ENCODE measurements at places on chromosomes 7 and 10. TPM values are rescaled to one million over a fixed set of nuclear protein-coding genes. Genes with fewer than 3 reads are reported as not detected.
A peak's percentile ranks its signal among the peaks of the same experiment; 100 is the strongest.

DNA sequence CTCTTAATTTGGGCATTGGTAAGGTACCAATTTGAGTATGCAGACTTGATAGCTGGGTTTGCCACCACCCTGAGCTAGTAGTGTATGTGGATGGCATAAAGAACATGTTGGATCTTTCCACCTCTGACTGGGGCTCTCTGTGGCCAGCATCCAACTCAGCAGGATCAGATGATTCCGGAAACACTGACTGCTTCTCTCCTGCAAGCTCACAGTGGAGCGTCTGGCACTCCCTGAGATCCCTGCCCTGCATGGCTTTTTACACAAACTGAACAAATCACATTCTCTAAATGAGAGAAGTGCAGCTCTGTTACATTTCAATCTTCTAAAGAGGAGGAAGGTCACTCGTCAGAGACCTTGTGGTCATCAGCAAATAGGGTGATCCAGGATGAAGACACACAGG, 1057.5 kb downstream of the NRG3 start:
- H3K27ac ChIP-seq, result no peak overlapping the region
- H3K36me3 ChIP-seq, result no peaks in the 10 kb centered on the region
- H3K27me3 ChIP-seq, result no peaks in the 10 kb centered on the region
- no peak for DNase-seq

DNA sequence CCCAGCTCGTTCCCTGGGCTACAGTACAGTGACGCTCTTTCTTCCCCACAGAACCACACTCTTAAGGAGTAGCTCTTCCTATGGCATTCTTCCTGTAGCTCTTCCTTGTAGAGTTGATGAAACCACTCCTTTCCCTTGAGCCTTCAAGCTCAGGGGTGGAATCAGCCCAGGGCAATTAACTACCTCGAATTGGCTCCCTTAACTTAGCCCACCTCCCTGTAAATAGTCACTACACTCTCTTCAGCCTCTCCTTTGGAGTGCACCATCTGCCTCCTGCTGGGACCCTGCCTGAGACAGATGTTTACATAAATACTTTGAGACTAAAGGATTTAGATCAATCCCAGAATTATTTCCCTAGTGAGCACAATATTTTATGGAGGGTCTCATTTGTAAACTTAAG, 537.8 kb upstream of the AUTS2 start:
- H3K27ac ChIP-seq, result no peak overlapping the region
- H3K4me3 ChIP-seq, result no peak overlapping the region
- no peaks in the 10 kb centered on the region for H3K36me3 ChIP-seq
- no peak for DNase-seq

DNA sequence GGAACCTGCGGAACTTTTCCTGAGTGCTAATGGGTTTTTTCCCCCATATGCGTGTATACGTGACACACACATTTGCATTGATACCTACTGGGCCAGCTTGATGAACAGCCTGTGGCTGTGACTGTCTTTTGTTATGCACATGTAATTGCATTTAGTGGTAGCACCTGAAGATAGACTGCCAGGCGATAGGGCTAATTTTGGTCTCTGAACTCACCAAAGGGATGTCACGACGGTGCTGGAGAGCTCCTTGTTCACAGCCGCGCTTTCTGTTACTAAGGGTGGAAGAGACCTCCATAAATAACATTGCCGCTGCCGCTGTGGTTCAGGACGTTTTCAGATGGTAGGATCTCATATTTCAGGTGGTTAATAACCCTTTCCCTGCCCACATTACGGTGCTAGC, 133.2 kb downstream of the CAMK1D start:
- H3K4me3 ChIP-seq, result no peak overlapping the region
- no peak for DNase-seq

- no peak overlapping the region for H3K27ac ChIP-seq
- peaks cover 38% of the 10 kb centered on the region for H3K4me1 ChIP-seq
- H3K27me3 ChIP-seq, result no peaks in the 10 kb centered on the region
- DNase-seq, result no peak
Observed at GRCh38 chr7:100369105-100369504, 4.2 kb upstream of the PILRA start.

- no peak overlapping the region for H3K4me3 ChIP-seq
- no peaks in the 10 kb centered on the region for H3K36me3 ChIP-seq
- no peak overlapping the region for H3K27ac ChIP-seq
- peaks cover 3% of the 10 kb centered on the region for H3K4me1 ChIP-seq
- H3K27me3 ChIP-seq, result peaks cover 6% of the 10 kb centered on the region
Observed at GRCh38 chr10:44986179-44986578, 7.6 kb upstream of the DEPP1 start.

DNA sequence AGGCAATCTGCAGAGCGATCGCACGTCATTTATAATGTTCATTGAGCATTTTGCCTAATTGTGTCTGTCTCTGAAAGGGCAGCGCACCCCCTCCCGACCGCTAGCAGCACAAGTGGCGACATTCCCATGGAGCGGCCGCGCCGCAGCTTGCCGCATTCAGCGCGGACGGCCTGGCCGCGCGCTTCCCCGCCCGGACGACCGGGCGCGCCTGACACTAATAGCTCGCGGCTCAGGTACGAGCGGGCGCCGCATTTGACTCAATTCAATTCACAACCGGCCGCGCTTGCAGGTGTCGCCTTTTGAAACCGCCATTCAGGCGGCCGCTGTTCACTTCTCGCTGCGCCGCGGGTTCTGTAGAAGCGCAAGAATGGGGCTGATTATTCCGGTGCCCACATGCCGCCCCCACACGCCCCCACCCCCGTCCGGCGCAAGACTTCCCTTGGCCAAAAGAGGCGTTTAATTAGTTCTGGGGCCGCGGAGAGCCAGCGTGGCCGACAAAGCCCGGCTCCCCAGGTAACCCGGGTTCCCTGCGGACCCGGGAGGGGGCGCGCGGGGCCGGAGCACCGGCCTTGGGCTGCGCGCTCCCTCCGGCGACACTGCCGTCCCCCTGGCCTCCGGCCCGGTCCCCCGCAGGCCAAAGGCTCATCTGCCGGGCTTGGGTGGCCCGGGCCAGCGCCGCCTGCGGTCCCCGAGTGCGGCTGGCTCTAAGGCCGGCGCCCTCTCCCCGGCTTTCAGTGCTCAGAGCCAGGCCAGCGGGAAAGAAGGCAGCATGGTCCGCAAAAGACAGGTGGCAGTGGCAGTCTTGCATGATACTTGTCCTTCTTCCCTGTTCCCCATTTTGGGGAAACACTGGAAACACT, 18.7 kb upstream of the PTF1A start:
- no peaks in the 10 kb centered on the region for H3K36me3 ChIP-seq
- H3K4me3 ChIP-seq, result no peak overlapping the region
- H3K27me3 ChIP-seq, result peaks cover 54% of the 10 kb centered on the region
- no peak overlapping the region for H3K27ac ChIP-seq

Gene TMEM273
- 98.2 TPM for total RNA-seq

- peak; percentile 81 for DNase-seq
- H3K4me1 ChIP-seq, result peaks cover 91% of the 10 kb centered on the region
- peak overlapping the region; percentile 46 for H3K4me3 ChIP-seq
Observed at GRCh38 chr10:14560274-14560673, 214.4 kb downstream of the FAM107B start.

Gene TFR2
- 9.2 TPM for total RNA-seq

DNA sequence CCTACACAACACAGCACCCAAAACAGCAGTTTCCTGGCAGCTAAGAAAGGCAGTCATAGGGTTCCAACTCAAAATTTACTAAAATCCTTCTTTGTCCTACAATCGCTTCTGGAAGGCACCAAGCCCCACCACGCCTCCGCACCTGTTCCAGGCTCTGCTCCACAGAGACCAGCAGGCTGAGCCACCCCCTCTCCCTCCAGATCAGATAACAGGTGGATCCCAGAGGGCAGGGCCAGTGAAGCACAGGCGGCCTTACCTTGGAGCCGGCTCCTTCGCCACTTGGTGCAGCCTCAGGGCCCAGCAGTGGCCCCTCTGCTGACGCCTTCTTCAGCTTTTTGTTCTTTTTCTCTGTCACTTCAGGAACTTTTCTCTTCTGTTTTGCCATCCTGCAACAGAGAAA, 33.0 kb downstream of the ZFAND2A start:
- no peak overlapping the region for H3K27ac ChIP-seq
- no peaks in the 10 kb centered on the region for H3K27me3 ChIP-seq
- no peak for DNase-seq
- peaks cover 4% of the 10 kb centered on the region for H3K36me3 ChIP-seq
- no peak overlapping the region for H3K4me3 ChIP-seq
- H3K4me1 ChIP-seq, result no peaks in the 10 kb centered on the region

GRCh38 chr10:77548671-77549070, 88.9 kb downstream of the KCNMA1 start:
- no peak for DNase-seq
- H3K36me3 ChIP-seq, result no peaks in the 10 kb centered on the region
- no peak overlapping the region for H3K4me3 ChIP-seq
- peaks cover 10% of the 10 kb centered on the region for H3K27me3 ChIP-seq
- no peak overlapping the region for H3K27ac ChIP-seq
- no peaks in the 10 kb centered on the region for H3K4me1 ChIP-seq

Gene AOAH
- total RNA-seq, result 18.5 TPM

Gene CRYGN
- 0.35 TPM for total RNA-seq

DNA sequence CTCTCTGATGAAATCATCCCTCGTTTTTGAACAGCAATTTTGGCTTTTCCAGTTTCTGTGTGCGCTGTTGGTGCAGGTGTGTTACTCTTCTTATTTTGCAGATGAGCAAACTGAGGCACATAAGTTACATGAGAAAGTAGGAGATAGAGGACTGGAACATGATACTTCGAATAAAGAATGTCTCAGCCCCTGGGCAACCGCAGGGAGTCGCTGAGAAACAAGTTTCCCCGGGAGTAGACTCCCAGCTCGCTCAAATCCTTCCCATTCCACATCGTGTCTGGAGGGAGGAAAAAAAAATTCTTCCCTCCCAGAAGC, 18.0 kb downstream of the MXI1 start:
- peaks cover 20% of the 10 kb centered on the region for H3K36me3 ChIP-seq
- H3K4me3 ChIP-seq, result peak overlapping the region; percentile 79
- H3K27ac ChIP-seq, result peak overlapping the region; percentile 65
- no peak for DNase-seq
- H3K4me1 ChIP-seq, result peaks cover 59% of the 10 kb centered on the region
- H3K27me3 ChIP-seq, result no peaks in the 10 kb centered on the region

- H3K4me1 ChIP-seq, result peaks cover 68% of the 10 kb centered on the region
- peaks cover 53% of the 10 kb centered on the region for H3K36me3 ChIP-seq
- DNase-seq, result peak; percentile 53
- H3K27me3 ChIP-seq, result no peaks in the 10 kb centered on the region
- H3K4me3 ChIP-seq, result peak overlapping the region; percentile 22
Observed at GRCh38 chr10:6607182-6607581, 27.1 kb upstream of the PRKCQ start.

- H3K4me1 ChIP-seq, result peaks cover 1% of the 10 kb centered on the region
- no peaks in the 10 kb centered on the region for H3K27me3 ChIP-seq
- no peak overlapping the region for H3K4me3 ChIP-seq
- DNase-seq, result no peak
Observed at GRCh38 chr7:103240806-103241205, 56.4 kb upstream of the PMPCB start.

Gene AGAP5
- total RNA-seq, result 8.1 TPM

- H3K36me3 ChIP-seq, result peaks cover 36% of the 10 kb centered on the region
- peak overlapping the region; percentile 97 for H3K27ac ChIP-seq
- peak; percentile 85 for DNase-seq
- no peaks in the 10 kb centered on the region for H3K27me3 ChIP-seq
- peak overlapping the region; percentile 95 for H3K4me3 ChIP-seq
Observed at GRCh38 chr7:100583132-100584053, 2.5 kb downstream of the LRCH4 start.

DNA sequence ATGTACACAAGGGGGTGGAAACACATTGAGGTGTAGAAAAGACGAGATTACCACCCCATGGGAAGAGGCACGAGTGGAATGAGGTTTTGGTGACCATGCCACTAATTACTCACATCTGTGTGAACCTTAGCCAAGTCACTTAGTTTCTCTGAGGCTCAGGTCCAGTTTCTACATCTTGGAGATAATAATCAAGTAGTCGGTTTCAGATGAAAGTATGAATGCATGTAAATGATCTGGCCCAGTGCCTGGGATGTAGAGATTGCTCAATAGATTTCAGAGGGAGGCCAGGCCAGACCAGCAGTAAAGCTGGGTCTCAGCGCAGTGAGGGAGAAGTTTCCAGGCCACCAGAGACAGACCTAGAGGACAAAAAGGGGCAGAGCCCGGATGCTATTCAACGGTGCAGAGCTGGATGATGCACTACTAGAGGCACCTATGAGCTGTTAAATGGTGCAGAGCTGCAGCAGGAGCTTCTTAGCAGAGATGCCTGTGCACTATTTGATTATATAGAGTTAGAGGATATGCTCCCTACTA, 725.1 kb downstream of the GRID1 start:
- no peaks in the 10 kb centered on the region for H3K27me3 ChIP-seq
- no peak overlapping the region for H3K27ac ChIP-seq
- no peaks in the 10 kb centered on the region for H3K4me1 ChIP-seq
- no peak for DNase-seq
- H3K36me3 ChIP-seq, result no peaks in the 10 kb centered on the region
- no peak overlapping the region for H3K4me3 ChIP-seq

DNA sequence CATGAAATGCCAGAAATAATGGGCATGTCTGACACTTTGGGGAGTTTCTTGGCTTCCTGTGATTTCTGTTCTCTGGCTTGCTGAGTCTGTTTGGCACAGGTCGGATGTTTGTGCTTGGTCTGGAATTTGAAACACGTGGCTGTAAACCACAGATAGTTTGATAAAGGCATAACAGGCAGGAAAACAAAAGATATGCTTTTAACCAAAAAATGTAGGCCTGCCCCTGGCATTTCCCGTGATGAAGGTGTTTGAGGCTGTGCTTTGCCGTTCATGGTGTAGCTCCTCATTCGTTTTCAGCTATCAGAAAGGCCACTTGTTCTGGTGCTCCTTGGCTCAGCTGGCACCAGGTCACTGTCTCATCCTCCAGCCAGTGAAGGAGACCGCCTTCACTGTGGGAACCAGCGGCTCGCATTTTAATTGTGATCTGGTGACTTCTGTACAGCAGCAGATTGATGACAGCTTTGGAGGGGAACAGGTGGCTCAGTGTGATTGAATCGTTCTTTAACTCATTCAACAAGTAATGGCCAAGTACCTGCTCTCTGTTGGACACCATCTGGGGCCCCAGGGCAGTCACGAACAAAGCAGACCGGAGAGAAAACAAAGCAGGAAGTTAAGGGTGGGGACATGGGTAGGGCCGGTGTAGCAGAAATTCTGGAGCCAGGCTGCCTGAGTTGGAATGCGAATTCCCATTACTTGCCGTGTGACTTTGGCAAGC, 111.5 kb downstream of the CCNY start:
- H3K4me1 ChIP-seq, result peaks cover 57% of the 10 kb centered on the region
- peak; percentile 26 for DNase-seq
- peaks cover 26% of the 10 kb centered on the region for H3K36me3 ChIP-seq
- peak overlapping the region; percentile 43 for H3K4me3 ChIP-seq
- H3K27ac ChIP-seq, result peak overlapping the region; percentile 80

Gene ACTL6B
- total RNA-seq, result not detected

- no peaks in the 10 kb centered on the region for H3K4me1 ChIP-seq
- no peaks in the 10 kb centered on the region for H3K27me3 ChIP-seq
- no peak for DNase-seq
- no peak overlapping the region for H3K27ac ChIP-seq
- no peaks in the 10 kb centered on the region for H3K36me3 ChIP-seq
Observed at GRCh38 chr10:49746626-49747302, 15.4 kb downstream of the OGDHL start.

Measured in activated CD4-positive, alpha-beta memory T cell treated with anti-CD3 and anti-CD28 coated beads, Interleukin-2, amount 10 ng/mL, durations not matched to agents 7 days and 5 days (primary cell).